ENCODE measurements at places on chromosomes 3 and 15.
A peak's percentile ranks its signal among the peaks of the same experiment; 100 is the strongest.

- no peak for DNase-seq
Measured at GRCh38 chr15:25092661-25093060, 137.9 kb downstream of the SNRPN start.

GRCh38 chr3:155382396-155383042 is 89.0 kb upstream of the STRIT1 start:
- peak; percentile 32 for DNase-seq

DNA sequence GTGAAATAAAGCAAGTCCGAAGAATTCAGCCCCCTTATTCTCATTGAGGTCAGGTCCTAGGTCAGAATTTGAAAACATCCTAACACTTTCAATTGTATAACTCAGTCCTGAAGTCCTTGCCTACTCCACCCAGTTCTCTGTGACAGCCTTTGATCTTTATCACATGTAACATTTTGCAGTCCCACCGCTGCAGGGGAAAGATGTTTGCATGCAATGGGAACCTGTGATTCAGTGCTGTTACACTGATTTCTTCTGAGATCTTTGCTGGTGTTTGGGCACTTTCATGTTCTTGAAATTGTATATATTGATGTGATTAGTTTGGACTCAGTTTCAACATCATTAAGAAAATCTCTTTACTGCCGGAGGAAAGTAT is 18.0 kb upstream of the SECISBP2L start:
- no peak for DNase-seq

GRCh38 chr3:26920646-26921478 is 298.3 kb downstream of the LRRC3B start:
- no peak for DNase-seq

- DNase-seq = no peak
Measured at GRCh38 chr3:10150987-10151386, 9.4 kb downstream of the VHL start.

DNA sequence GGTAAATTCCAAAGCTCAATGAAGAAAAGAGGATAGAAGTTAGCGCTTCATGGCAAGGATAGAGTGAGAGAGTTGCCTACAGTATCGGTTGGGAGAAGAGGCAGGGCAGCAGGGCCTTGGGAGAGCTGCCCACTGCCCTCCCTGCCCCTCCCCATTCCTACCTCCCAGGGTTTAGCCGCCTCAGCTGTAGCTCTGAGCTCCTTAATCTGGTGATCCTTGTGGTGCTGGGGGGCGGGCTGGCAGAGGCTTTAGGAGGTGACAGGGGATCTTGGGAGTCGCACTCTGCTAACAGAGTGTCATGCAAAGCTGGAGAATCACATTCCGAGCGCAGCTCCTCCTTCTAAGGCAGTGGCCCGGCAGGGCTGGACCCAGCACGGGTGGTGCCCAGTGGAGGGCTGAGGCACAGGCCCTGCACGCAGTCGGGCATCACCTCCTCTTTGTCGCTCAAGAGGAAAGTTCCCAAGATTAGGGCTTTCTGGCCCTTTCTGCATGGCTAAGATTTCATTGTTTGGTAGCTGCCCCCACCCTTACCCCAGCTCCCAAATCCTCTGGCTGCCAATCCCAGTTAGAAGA is 57.1 kb upstream of the POLG start:
- no peak for DNase-seq

GRCh38 chr3:40054568-40055222 is 245.3 kb downstream of the MYRIP start:
- no peak for DNase-seq

GRCh38 chr15:51227940-51228732 is 110.3 kb downstream of the CYP19A1 start:
- peak; percentile 76 for DNase-seq

DNA sequence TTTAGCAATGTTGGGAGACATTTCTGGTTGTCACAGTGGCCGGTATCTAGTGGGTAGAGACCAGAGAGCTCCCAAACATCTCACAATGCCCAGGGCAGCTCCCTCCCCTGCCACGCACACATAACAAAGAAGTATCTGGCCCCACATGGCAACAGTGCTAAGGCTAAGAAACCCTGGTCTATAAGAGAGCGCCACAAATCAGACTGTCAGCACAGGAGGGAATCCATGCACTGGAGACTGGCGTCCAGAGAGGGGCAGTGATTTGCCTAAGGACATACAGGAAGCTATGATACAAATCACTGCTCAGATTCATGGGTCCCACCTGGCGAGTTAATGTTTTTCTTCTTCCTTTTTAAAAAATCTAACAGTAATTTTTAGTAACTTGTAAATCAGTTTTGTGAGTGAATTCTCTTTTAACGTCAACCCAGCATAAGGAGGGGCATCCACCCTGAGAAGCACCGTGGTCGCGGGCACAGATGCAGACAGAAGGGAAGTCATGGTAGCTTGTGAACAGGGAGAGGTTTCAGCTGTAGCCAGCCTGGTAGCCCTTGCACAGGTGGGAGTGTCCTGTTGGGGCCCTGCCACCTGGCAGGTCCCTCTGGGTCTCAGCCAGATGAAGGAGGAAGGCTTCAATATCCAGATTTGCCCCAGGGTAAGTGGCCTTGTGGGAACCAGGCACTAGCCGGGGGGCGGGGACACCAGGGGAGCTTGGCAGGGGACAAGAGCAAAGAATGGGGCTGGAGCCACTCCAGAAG is 8.7 kb downstream of the ISG20 start:
- DNase-seq = no peak

DNA sequence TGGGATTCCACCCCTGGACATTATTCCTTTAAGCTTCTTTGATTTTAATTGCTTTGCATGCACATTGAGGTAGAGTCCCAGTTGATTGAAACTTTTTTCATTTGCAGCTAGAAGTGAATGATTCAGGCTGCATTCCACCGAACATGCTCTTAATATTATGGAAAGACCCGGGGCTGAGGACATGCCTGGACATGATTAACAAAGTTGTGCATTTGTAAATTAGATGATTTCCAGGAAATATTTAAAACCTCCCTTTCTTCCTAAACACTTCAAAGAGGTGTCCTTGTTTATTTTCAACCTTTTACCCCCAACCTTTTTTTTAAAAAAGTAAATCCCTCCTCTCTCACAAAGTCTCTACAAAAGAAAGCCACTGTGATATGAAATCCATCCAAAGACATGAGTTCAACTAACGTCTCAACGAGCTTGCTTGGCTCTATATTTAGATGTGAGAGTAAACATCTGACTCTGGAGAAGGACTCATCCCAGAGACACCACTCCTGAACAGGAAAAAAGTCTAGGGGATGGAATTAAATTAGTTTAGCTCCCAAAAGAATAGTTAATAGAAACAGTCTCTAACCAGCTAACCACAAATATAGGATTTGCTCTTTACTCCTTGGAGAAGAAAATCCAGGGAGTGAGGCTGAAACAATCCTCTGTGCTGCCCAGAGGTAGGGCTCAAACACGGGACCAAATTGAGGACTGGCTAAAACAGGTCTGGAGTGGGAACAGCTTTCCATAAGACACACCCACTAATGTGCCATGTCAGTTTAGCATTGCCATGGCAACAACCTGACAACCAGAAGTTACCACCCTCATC is 83.1 kb downstream of the XXYLT1 start:
- DNase-seq = no peak

DNA sequence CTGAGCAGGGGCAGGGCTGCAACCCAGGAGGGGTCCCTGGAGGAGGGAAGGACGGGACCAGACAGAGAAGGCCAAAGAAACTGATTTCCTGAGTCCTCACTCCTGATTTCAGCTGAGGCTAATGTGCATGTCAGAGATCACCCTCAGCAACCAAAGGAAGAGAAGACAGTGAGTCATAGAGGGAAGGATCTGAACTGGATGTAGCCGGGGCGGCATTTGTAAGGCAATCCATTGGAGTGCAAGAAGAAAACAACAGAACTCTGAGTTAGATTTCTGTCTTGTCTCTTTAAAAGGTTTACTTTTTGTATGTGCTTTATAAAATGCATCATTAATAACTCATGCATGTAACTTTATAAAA is 105.3 kb upstream of the AGBL1 start:
- no peak for DNase-seq

- DNase-seq = no peak
Measured at GRCh38 chr3:174247687-174248152, 611.4 kb upstream of the NAALADL2 start.

- no peak for DNase-seq
Measured at GRCh38 chr3:172339892-172340291, 108.4 kb downstream of the GHSR start.

DNA sequence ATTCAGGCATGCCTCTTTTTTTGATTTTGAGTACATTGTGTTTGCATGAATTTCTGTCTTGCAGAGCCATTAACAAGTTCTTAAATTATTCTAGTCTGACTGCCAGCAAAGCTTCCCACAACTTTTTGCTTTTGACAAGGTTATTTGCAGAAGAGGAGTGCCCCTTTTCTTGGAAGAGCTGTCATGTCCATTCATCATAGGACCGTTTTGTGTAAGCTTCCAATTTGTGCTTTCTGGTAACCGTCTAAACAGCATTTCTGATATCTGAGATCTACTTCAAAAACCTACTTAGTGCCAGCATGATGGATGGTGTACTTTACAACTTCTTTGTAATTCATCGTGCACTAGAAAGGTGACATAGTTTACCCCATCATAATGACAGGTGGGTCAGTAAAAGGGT is 379.7 kb downstream of the NAALADL2 start:
- DNase-seq = no peak

- DNase-seq = no peak
Measured at GRCh38 chr3:171847133-171847532, 4.0 kb downstream of the TMEM212 start.

GRCh38 chr3:42751609-42752008 is 21.4 kb downstream of the CCDC13 start:
- no peak for DNase-seq

DNA sequence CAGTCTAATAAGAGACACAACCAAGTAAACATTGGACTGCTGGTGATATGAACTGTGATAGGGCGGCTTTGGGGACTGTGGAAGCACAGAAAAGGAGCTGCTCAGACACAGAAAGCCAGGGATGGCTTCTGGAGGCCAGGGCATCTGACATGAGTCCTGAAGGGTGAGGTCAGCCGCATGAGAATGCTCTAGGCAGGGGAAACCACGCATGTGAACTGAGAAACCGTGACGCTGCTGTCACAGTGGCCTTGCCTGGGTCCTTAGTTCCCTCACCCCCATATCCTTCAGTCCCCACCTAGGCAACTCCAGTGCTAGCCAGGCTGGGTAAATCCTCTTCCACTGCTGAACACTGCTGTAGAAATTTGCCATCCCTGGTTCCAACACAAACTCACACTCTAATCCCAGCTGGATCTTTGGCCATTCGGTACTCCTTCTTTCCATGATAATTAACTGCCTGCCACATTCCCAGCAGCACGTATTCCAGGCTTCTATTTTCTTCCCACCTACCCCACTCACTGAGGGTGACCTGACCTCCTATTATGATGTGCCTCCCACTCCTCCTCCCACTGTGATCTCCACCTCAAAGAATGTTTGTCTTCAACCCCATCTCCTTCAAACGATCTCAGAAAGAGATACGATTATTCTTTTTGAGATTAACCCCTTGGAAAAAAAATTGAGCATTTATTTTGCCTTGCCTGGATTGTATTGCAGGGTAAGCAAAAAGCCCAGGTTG is 31.4 kb downstream of the CRYGS start:
- peak; percentile 33 for DNase-seq

DNA sequence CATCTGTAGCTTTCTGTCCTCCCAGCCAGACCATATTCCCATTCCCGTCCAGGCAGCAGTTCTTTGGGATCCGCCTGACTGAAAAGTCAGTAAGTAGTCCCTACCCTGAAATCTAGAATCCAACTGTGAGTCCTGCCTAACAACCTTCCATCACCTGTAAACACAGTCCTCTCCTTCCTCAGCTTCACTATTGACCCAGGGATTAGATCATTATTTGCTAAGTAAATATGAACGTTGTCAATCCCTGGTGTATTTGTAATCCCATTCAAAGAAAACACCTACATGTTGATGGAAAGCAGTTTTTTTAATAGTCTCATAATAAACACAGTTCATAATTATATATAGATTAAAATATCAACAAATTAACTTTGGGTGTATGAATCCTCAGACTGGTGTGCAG is 732 bp downstream of the SAXO2 start:
- DNase-seq = no peak

DNA sequence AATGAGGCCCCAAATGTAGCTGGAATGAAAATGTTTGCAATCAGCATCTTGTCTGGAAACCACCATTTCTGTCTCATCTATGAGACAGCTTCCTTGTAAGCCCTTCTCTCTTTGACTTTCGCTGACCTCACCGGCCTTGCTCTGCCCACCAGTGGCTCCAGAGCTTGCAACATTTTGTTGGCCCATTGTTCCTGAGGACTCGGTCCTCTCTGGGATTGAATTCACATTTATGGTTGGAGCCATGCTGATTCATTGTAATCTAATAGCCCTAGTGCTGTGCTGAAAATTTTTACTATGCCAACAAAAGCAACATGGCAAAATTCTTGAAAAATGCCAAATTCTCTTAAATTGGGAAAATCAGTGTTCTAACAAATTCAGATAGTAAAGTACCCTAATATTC is 37.2 kb downstream of the ABHD5 start:
- DNase-seq = no peak

- no peak for DNase-seq
Measured at GRCh38 chr3:122102191-122102935, 47.2 kb downstream of the CD86 start.

GRCh38 chr15:92922418-92923002 is 22.4 kb downstream of the CHD2 start:
- DNase-seq = peak; percentile 32

DNA sequence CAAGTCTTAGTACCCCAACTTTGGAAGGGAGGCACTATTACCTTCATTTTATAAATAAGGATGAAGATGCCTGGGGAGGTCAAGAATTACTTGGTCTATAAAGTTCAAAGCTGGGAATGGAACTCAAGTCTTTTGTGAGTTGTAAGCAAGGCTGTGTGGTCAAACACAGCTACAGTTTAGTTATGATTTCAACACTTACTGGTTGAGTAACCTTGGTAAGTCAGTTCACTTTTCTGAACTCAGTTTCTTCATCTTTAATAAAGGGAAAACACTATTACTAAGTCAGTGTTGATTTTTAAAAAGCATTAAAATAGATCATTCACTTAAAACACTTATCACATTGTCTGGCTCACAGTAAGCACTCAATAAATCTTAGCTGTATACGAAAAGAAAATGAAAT is 200.4 kb upstream of the ADAMTS9 start:
- no peak for DNase-seq

DNA sequence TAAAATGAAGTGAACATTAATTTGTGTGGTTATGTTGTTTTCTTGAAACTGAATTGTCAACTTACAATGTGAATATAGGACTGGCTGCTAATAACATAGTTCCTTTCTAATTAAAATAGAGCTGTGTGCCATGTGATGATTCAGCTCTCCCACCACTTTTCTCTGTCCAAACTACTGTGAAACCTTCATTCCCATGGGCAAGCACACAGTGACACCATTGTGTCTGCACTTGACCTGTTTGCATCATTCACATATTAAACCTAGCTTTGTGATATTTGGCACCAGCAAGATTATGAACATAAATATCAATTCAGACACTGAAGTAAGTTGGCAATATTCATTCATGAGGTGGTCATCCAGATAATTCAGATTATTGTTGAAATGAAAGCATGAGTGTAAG is 78.8 kb upstream of the TCF12 start:
- no peak for DNase-seq

GRCh38 chr15:85792912-85793590 is 1.7 kb downstream of the KLHL25 start:
- no peak for DNase-seq

GRCh38 chr15:65947041-65947440 is 77.8 kb downstream of the RAB11A start:
- DNase-seq = no peak

GRCh38 chr15:43370975-43371974 is at the start of the genes TUBGCP4 and ZSCAN29:
TSS of gene TUBGCP4 (plus strand) at chr15:43371101. CDS start at chr15:43371355, 254 bp downstream.
TSS of gene ZSCAN29 (minus strand) at chr15:43371043. CDS start at chr15:43369913, 1,130 bp downstream.
- DNase-seq = peak; percentile 97
